ENCODE measurements at places on chromosomes 6 and 20.

DNA sequence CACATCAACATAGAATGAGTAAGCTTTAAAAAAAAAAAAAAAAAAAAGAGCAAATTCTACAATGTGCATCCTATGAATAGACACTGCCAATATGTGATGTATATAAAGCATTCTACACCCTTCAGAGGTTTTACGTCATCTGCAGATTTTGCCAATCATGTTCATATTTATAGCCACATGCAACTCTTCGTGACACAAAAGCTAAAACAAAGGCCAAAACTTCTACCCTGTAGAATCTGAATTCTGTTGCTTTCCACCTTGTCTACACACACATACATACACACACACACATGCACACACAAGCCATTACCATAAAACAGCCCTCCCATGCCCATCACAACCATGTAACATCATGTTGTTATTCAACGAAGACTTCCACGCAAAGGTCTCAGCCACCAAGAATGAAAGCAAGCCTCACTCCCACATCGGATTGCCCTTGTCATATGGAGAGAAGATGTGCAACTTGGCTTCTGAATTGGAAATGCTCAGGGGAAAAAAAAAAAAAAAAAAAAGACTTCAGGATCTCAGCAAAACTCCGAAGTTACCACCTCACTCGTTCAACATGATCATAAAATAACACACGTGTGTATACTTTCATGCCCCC is 479.4 kb upstream of the JARID2 start:
- no peak for DNase-seq

- DNase-seq, result no peak
These were observed 322.8 kb downstream of the FARS2 start for GRCh38 chr6:5584078-5584482.

DNA sequence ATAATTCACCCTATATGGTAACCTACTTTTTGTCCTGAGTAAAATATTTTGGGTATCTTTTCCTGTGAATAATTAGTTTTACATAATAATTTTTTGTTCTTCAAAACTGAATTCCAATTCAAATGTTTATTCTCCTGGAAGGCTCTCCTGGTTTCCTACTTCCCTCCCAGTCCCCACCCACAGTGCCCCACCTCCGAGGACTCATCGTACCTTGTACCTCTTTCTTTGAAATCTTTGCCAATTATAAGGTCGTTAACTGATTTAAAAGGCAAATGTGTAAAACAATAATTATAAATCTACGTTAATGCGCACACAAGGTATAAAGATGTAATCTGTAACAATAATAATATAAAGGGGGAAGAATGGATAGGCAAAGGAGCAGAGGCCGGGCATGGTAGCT is 40.5 kb upstream of the VEGFA start:
- DNase-seq, result no peak

DNA sequence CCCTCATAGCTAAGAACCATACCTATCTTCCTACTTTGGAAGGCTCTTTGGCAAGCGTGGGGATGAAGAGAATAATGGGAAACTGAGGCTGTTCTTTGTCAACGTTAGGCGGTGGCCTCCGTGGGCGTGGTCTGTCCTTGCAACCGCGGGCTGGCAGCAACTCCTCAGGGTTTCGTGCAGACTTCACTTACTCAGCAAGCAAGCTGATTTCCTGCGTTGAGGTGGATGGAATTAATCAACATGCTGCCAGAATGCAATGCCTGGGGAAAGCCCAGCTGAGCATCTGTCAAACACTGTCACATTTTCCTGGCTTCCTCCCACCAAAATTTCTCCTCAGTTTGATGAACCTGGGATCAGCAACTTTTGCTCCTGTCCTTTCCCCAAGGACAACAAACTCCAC is 9.2 kb upstream of the IL17F start:
- no peak for DNase-seq

DNA sequence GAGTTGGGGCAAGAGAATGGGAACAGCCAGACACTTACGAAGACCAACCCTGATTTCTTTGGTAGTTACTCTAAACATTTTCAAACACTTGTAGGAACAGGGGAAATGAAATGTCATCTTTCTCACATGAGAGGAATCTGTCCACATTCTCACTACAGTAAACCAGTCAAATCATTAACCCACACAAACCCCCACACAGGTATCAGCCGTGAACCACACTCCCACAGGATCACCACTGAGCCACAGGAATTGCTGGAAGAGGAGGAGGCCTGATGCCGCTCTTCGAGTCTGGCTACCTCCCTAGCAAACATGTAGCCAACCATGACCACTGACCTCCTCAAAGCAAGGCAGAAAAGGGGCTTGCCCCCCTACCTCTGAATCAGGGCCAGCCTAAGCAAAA is 6.9 kb upstream of the RSPO3 start:
- DNase-seq, result no peak

- DNase-seq, result peak; percentile 64
These were observed at the start of gene PRDM13 for GRCh38 chr6:99606656-99607415. Gene PRDM13 (plus strand): TSS chr6:99606833. CDS start chr6:99607035, 202 bp downstream.

GRCh38 chr20:62561948-62562347 is 80.4 kb upstream of the SLCO4A1 start:
- DNase-seq, result no peak

DNA sequence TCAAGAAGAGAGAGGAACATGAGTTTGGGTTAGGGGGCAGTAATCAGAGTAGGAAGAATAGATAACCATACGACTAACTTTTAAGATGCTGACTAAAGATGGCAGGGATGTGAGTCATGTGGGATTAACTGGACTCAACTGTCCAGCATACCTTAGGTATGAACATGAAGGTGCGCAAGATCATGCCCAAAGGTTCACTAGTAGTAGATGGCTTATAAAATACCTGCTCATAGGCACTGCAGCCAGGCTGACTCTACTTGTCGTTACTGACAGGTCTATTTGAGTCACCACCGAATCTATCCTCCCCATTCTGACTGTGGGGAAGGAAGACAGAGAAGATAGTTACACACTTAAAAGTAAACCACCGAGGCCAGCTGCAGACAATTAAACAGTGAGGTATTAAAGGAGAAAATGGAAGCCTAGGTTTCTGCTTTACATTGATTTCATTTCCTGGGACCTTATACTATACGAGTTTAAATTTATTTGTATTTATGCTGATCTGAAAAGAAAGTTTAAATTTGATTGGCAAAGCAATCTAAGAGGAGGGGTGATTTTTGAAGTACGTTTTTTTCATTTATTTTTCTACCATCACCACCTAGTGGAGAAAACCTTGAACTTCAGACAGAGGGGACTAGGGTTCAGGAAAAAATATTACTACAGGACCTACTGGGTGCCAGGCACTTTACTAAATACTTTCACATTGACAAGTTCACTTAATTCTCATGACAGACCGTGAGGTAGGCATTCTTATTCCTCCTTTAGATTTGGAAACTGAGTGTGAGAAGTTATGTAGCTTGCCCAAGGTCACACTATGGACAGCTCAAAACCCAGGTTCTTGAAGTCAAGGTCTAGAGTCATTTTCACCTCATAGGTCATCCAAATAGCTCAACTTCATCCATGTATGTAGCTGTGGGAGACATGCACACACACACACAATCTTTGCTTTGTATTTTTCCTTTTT is 4.0 kb upstream of the WRNIP1 start:
- no peak for DNase-seq

GRCh38 chr20:34472246-34472925 is 43.8 kb upstream of the DYNLRB1 start:
- no peak for DNase-seq

DNA sequence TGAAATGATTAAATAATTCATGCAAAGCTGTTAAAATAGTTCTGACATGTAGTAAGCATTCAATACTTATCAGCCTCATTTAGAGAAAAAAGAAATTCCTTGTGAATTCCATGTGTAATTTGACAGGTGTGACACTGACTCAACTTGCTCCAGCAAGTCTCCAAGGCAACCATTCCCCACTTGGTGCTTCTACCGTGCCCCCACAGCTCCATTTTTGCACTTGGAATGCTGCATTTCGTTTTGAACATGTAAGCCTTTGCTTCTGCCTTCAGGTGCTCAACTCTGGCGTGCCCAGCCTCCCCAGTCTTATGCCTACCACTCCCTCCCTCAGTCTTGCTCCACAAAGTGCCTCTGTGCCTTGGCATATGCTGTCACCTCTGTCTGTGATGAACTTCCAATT is 760.6 kb upstream of the CHD6 start:
- no peak for DNase-seq

- no peak for DNase-seq
These were observed 132.0 kb upstream of the CARMIL1 start for GRCh38 chr6:25147223-25147622.

GRCh38 chr20:44833437-44833836 is 23.1 kb upstream of the RIMS4 start:
- no peak for DNase-seq

- DNase-seq, result no peak
These were observed 116.8 kb downstream of the VEGFA start for GRCh38 chr6:43886717-43887339.

- peak; percentile 27 for DNase-seq
These were observed 123.8 kb upstream of the MTHFD1L start for GRCh38 chr6:150741633-150742200.

- no peak for DNase-seq
These were observed 932.7 kb downstream of the TFAP2A start for GRCh38 chr6:9482030-9482738.

DNA sequence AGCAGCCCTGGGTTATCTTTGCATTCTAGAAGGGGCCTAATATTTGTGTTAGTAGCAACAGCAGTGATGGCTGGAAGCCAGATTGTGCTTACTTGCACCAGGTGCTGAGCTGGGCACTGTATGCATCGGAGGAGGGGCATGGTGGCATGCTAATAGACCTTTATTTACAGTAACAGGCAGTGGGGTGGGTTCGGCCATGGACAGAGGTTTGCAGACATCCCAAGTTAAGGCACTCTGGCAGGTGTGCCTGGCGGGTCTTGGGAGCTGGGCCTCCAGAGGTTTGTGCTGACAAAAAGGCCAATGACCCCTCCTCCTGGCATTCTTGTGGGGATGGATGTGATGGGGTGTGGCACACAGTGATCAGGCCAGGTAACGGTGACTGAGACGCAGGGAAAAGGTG is 39.0 kb upstream of the CD93 start:
- DNase-seq, result no peak

- DNase-seq, result no peak
These were observed 147.1 kb downstream of the TAF4 start for GRCh38 chr20:61918548-61918947.

DNA sequence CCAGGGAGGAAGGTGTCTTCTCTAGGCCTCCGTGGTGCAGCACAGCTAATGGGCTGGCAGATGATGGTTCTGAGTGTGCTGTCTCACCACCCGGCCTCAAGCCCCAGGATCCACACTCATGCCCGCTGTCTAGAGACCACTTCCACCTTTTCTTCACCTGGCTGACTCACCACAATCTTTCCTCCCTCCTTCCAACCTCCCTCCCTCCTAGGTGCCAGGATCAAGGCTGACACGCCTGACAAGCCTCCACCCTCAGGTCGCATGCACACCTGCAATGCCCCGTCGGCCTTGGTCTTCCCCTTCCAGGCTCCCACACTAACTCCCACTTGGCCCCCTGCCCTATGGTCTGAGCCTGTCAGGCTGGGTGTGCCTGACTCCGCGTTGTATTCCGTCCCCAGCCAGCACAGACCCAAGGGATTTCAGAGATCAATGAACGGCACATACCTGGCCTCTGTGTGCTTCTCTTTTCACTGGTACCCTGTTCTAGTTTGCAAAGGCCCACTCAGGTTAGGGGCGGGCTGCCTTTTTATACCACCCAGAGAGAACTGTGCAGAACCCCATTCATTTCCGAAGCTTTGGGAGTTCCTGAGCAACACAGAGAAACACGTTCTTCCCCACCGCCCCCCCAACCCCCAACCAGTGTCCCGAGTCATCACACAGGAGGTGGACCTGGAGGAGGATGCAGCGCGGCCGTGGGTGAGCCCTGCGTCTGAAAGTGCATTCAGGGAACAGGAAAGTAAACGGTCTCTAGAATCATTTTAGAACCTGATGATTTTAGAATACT is 39.3 kb downstream of the PMEPA1 start:
- no peak for DNase-seq

- DNase-seq, result no peak
These were observed 193.9 kb downstream of the MMUT start for GRCh38 chr6:49269190-49269589.

DNA sequence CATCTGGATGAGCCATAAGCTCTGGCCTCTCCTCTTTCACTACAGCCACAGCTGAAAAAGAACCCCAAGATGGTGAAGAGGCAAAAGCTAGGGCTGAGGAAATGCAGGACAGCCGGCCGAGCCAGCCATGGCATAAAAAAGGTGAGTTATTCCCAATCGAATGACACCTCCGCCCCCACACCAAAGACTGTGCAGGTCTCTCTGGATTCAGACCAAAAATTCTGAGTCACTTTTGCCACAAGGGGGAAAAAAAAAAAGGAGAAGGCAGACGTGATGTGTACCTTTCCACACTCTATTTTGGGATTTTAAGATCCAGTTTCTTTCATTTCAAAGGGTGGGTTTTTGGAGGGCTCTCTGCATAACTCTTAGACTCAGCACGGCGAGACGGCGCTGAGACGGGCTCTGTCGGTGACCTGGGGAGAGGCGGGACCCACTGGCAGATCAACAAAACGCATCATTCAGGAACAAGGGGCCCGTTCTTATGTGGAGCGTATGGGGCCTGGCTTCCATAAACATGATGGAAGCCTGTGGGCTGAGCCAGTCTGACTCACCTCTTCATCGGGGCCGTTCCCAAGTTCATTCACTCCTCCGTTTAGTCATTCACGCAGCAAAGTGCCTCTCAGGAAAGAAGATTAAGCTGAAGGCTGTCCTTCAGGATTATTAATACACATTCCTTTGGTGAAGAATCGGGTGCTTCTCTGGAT is 54.8 kb downstream of the NFATC2 start:
- DNase-seq, result no peak

DNA sequence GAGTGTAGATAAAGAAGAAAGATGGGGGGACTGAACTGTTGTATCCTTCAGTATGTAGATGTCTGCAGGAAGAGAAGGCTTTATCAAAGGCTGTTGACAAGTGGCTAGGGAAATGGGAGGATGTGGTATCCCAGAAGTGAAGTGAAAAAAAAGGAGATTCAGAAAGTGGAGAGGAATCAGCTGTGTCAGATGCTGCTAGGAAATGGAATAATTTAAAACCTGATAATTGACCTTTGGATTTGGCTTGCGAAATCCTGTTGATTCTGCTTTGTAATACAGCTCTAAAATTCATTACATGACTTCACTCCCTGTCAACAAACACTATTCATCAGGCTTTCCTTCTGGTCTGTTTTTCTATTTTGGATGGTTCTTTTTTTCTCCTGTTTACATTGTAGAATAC is 41.7 kb downstream of the PHF3 start:
- DNase-seq, result no peak

GRCh38 chr20:41316602-41317545 is 657 bp downstream of the ZHX3 start:
- peak; percentile 86 for DNase-seq
